ENCODE measurements at places on chromosomes 2 and 18.
A peak's percentile ranks its signal among the peaks of the same experiment; 100 is the strongest.

DNA sequence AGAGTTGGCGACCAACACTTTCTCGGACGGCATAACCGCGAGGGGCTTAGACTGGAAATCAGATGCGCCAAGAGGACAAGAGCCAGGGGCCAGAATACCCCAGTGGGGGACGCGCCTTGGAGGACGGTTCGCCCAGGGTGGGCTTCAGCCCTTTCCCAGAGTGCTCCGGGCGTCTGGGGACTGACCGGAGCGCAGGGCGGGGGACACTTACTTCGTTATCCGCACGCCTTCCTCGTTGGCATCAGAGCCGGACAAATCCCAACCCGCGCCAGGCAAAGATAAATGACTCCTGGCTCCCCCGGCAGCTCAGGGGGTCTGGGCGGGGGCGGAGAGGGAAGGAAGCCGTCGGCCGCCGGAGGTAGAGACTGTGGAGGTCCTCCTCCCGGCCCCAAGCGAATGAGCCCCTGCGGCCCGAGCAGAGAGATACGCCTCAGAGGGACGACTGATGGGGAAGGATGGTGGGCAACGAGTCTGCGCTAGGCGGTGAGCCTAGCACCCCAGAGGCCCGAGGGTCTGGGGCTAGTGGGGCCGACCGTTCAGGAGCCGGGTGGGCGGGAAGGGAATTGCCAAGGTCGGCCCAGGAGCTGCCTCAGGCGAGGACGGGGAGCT, 4.7 kb upstream of the SATB2 start:
- no peak for DNase-seq

DNA sequence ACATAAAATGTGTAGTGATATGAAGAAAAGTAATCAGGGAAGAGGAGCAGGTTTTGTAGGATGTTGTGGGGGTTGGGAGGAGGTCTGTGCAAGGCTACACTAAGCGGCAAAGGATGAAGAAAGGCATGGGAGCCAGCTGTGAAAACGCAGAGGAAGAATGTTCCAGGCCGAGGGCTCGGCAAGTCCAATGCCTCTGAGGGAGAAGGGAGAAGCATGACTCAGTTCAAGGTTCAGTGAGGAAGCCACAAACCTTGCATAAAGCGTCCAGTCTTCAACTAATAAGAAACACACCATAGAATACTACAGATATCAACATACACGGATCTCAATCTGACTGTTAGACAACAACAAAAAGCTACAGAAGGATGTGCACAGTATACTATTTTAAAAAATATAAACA, 16.2 kb downstream of the EPB41L3 start:
- DNase-seq = peak; percentile 74

DNA sequence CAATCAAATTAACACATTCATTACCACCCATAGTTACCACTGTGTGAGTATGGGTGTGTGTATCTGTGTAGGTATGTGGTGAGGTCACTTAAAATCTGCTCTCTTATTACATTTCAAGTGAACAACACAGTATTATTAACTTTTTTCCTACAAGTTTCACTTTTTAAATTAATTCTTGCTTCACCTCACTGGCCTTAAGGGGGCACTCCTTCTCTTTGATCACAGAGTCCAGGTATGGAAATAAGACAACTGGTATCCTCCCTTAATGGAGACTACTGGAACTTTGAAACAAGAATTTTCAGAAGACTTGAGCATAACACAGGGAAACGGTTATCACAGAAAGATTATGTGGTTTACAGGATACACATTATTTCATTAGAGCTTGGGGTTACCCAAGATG, 255.8 kb downstream of the ASXL3 start:
- DNase-seq = no peak

DNA sequence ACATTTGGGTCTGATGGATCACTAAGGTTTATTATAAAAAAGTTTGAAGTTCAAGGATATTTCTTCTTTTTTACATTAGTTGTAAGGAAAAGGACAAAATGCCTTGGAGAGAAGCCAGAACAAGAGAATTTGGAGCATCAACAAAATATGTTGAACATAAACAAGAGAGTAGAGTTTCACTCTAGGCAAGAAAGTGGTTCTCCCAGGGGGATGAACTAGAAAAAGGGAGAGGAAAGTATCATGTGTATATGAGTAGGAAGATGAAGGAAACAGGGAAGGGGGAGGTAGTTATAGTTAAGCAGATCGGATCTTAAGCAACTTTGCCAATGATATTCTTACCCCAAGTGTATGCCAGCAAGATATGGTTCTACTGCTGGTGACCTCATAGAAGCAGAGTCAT, 63.8 kb upstream of the GALNT3 start:
- no peak for DNase-seq

GRCh38 chr2:73931531-73932500, 5.1 kb downstream of the DGUOK start:
- no peak for DNase-seq

GRCh38 chr18:73087282-73087977, 219.6 kb upstream of the NETO1 start:
- DNase-seq = no peak

- no peak for DNase-seq
Observed at GRCh38 chr18:60684843-60685513, 312.4 kb upstream of the MC4R start.

DNA sequence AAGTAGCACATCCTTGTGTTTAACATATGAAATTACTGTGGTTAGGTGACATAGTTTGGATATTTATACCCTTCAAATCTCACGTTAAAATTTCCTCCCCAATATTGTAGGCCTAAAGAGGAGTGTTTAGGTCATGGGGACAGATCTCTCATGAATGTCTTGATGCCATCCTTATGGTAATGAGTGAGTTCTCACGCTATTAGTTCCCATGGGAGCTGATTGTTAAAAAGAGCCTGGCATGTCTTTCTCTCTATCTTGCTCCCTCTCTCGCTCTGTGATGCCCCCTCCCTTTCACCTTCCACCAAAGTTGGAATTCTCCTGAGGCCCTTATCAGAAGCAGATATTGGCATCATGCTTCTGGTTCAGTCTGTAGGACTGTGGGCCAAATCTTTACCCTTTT, 660.1 kb downstream of the ADCYAP1 start:
- DNase-seq = no peak

GRCh38 chr18:29154758-29155725, 978.1 kb upstream of the CDH2 start:
- DNase-seq = peak; percentile 94

DNA sequence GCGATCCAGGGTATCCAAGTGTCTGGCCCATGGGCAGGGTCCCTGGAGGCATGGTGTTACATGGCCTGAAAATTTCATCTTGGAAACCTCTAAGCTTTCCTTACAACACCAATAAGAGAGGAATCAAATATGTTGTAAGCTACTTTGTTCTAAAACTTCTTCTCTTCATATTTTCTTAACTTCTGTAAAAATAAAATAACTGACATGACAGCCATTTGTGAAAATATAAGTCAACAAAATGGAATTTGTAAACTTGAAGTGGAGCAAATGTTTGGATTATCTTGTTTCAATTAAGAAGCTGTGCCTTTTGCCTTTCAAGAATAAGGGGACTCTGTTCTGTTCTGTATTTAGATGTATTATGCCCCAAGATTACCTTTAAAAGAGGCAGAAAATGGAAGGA, 319.7 kb downstream of the LPIN1 start:
- DNase-seq = no peak

DNA sequence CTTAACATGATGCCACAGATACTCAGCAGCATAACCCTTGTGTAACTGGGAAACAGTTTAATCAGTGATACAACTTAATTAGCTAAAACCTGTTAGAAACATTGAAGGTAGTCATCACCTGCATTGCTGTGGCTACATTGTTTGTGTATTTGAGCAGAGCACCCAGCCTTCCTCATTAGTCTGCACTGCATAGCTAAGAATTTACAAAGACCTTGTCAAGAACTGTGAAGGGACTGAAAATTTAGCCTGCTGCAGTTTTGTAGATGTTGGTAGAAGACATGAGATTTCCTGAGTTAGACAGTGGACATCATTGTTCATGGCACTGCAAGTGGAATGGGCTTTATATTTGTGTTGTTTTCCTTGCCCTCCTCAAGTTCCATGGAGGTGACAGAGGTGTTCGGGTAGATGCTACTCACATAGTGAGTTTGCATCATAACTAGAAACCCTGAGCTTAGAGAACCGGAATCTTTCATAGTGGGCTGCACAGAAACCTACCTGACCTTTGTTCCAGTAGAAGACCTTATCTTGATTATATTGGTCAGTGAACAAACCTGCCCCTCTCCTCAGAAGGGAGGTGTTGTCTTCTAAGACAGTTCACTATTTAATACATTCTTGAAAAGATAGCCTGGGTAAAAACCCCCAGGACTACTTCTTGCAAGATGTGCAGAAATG, 12.5 kb downstream of the VAPA start:
- no peak for DNase-seq

- DNase-seq = no peak
Observed at GRCh38 chr2:23381084-23381483, 3.9 kb upstream of the KLHL29 start.

DNA sequence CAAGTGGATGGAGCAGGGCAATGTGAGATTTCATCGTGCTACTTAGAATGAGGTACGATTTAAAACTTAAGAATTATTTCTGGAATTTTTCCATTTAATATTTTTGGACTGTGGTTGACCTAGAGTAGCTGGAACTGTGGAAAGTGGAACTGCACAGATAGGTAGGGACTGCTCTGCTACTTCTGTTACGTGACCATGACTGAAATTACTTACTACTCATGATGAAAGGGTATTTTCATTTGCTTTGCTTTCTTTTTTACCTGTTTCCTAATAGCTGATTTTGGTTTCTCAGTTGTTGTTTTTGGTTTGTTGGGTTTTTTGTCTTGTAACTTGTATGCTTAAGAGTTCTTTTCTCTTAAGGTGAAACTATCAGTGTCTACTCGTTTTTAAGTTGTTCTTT, 11.4 kb downstream of the UBE2E3 start:
- DNase-seq = no peak

- no peak for DNase-seq
Observed at GRCh38 chr2:197805715-197806633, 1.6 kb downstream of the PLCL1 start.

DNA sequence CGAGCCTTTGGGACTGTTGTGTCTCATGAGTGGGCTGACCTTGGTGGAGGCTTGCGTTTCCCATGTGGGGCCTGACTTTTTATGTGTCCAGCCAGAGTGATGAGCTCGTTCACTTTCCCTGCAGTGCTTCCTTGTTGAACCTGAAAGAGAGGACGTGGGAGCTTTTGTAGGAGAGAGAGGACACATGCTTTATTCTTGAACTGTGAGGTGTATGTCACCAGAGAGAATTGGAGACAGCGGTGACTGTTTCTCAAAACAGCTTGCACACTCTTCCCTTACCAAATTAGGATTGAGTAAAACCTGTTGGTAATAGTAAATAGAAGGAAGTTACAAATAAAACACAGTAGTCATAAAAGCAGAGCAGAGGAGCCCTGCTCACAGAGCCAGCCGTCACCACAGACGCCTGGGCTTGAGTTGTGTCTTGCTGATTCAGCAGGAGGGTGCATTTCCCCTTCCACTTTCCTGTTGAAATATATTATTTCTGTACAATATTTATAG, 60.7 kb downstream of the INPP4A start:
- DNase-seq = no peak

DNA sequence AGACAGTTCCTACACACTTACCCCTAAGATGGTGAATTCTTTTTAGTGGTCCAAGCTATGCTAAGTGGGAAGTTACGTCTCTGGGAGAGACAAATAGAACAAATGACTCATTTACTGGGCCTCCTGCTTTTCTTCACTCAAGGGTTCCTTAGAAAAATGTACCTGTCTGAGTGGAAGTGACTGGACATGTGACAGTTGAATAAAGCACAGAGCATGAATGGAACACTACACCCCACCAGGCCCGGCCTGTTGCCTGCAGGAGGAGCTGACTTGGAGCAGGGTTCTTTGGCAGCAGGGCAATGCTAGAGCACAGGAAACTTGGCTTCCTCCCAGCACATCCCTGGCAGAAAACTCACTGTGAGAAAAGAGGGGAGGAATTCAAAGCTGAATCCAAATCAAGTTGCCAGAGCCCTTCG, 451.0 kb upstream of the SETBP1 start:
- DNase-seq = peak; percentile 4

- no peak for DNase-seq
Observed at GRCh38 chr2:100105678-100106054, 36.7 kb downstream of the AFF3 start.

DNA sequence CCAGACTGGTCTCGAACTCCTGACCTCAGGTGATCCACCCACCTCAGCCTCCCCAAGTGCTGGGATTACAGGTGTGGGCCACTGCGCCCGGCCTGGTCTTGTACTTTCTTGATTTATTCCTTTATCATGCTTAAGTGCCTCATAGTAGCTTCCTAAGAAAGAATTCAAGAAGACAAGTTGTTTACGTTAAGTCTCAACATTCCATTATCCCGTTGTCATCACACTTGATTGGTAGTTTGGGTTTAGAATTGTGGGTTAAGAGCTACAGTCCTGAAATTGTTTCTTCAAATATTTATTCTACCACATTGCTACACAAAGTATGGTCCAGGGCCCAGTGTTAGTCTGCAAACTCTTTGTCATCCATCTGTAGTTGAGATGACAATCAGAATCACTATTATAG, 194.0 kb downstream of the VWC2L start:
- DNase-seq = peak; percentile 16

GRCh38 chr2:181362561-181362960, 94.6 kb upstream of the ITGA4 start:
- DNase-seq = no peak

- no peak for DNase-seq
Observed at GRCh38 chr18:9437672-9438071, 37.6 kb upstream of the RALBP1 start.

GRCh38 chr2:205563646-205564045, 118.7 kb upstream of the NRP2 start:
- DNase-seq = no peak

DNA sequence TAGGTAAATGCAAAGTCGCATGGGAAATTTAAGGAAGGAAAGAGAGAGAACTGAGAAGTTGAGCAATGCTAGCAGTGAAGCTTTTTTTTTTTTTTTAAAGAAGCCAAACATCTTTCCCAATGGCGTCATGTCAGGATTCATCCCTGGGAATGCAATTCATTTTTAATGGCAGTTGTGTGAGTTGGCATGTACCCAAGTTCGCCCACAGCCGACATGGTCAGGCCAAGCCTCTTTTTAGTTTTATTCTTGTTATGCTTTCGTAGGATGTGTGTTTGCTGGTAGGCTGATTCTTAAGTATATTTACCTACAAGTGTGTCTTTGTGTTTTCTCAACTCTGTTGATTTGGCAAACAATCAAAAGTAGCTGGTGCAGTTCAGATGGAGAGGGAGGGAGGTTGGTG, 127.6 kb upstream of the ITGA6 start:
- DNase-seq = no peak

DNA sequence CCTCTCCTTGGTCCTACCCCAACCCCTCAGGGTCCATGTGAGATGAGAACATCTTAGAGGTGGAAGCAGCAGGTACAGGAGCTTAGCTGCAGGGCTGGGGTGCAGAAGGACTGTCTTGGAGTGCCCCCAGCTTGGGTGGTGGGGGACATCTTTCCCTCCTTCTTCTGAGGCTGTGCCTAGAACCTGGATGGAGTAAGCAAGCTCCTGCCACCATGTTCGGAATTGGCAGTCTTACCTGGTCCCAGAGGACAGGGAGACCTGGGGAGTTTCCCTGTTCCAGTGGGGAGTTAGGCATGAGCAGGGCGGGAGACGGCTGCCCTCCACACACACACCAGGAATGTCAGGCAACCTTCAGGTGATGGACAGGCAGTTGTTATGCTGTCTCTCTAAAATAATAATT, 131.0 kb upstream of the COPS8 start:
- DNase-seq = no peak

Measured in BJ (cell line).